ENCODE measurements at places on chromosomes 16 and 17. TPM values are rescaled to one million over a fixed set of nuclear protein-coding genes. Genes with fewer than 3 reads are reported as not detected.

Gene TMEM98
- total RNA-seq, result not detected

DNA sequence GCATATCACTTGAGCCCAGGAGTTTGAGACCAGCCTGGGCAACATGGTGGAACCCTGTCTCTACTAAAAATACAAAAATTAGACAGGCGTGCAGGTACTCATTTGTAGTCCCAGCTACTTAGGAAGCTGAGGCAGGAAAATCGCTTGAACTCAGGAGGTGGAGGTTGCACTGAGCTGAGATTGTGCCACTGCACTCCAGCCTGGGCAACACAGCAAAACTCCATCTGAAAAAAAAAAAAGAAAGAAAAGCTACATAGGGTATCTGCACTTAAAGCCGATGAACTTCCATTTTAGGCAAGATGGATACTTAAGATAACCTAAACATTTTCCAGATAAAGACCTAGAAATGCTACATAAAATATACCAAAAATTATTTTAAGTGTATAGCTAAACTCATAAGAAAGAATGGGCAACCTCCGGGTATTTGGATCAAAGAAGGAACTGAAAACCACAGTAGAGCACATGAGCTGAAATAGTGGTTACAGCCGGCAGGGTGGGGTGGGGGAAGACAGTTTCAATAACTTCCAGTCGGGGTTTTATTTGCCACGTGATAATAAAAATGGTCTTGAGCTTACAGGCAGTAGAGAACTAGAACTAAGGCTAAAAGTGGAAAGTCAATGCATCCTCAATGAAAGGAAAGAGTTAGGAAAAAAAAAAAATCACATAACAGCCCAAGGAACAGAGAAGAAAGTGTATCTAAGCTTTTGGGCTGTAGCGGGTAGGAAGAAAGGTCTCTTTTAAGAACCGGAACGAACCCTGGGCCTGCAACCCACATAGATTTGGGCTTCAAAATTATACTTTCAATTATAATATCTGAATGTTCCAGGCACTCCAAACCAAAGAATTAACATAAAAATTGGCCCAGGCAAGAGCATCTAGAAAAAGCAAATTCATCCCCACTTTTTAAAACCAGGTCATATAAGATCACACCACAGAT lies 53.1 kb downstream of the CFDP1 start:
- H3K4me3 ChIP-seq, result peak overlapping the region; percentile 56
- H3K27ac ChIP-seq, result peak overlapping the region; percentile 58

- peaks cover 83% of the 10 kb centered on the region for H3K4me1 ChIP-seq
- DNase-seq, result peak; percentile 72
- H3K27ac ChIP-seq, result peak overlapping the region; percentile 96
- H3K36me3 ChIP-seq, result peaks cover 23% of the 10 kb centered on the region
- H3K4me3 ChIP-seq, result peak overlapping the region; percentile 72
- H3K27me3 ChIP-seq, result no peaks in the 10 kb centered on the region
Observed at GRCh38 chr17:59829217-59830006, 63.3 kb downstream of the TUBD1 start.

Gene NUDT7
- total RNA-seq, result 2.5 TPM

DNA sequence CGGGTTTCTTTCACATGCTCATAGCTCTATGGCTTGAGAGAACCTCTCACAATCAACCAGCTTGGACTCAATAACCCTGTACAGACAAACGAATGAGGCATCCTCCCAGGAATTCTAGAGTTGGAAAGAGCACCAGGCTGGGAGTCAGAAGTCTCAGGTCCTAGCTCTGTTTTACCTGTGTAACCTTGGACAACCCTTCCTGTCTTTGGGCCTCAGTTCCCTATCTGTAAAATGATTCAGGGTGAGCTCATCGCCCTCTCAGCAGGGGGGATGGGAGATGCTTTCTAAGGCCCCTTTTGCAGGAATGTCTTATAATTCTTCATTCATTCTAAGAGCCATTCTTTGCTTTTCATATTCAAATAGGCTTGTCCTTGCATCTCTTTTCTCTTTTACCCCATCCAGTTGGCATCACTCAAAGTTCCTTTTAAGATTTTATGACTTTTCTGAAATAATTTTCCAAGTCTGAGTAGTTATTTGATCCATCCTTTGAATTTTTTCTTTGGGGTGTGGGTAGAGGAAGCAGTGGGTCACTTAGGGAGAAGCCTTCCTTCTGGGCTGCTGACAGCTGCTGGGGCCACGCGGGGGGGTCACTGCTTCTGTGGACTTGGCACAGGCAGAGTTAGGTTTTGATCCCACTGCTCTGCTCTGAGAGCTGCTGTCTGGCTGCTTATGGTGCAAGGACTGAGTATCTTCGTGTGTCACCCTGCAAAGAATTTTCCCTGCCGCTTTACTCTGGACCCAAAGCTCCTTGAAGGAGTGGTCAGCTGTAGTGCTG lies 102.7 kb downstream of the UTP18 start:
- H3K27me3 ChIP-seq, result peaks cover 17% of the 10 kb centered on the region
- H3K4me1 ChIP-seq, result peaks cover 10% of the 10 kb centered on the region
- no peak overlapping the region for H3K4me3 ChIP-seq
- no peak for DNase-seq
- no peaks in the 10 kb centered on the region for H3K36me3 ChIP-seq

DNA sequence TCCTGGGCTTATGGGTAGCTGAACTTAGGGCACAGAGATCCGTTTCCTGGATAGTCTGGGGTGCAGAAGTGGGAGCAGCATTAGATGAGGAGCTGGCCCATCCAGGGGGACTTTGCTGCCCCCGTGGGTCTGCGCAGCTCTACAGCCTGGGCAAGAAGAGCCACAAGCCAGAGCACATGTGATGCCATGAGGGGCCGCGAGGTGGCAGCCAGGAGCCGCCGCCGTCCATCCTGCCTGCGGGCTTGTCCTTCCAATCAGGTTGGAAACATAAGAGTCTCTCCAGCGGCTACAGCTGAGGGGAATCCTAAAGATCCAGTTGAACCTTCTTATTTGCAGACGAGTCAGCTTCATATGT lies 21.9 kb downstream of the C1QTNF1 start:
- no peaks in the 10 kb centered on the region for H3K27me3 ChIP-seq
- H3K36me3 ChIP-seq, result no peaks in the 10 kb centered on the region
- no peaks in the 10 kb centered on the region for H3K4me1 ChIP-seq
- peak; percentile 73 for DNase-seq
- no peak overlapping the region for H3K27ac ChIP-seq
